Inflammatory macrophage (primary cell): ENCODE measurements at places on chromosomes 12 and 14.

DNA sequence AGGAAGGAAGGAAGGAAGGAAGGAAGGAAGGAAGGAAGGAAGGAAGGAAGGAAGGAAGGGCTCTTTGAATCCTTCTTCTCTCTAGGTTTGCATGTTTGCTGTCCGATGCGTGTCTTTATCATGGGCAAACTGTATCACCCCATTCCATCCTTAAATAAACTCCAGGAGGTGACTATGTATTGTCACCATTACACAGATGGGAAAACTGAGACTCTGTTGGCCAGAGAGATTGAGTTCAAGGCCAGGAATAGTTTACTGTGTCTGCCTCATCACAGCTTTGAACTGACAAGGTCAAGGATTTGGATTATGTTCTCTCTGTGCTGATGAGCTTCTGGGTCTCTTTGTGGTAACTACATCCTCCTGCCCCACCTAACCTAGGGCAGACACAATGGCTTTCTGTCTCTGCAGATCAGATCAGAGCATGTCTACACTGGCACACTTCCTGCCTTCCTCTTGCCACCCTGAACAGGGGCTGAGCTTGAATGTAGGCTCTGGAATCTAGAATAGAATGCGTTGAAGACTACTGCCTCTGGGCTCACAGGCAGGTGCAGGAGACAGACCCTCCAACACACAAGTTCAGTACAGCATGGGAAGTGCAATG lies 78.9 kb upstream of the MAP1LC3B2 start:
- no peak for DNase-seq

GRCh38 chr12:68036642-68037041 lies 47.4 kb downstream of the IFNG-AS1 start:
- no peak for DNase-seq

- no peak for DNase-seq
Observed at GRCh38 chr14:57987596-57988300, 121.9 kb upstream of the SLC35F4 start.

DNA sequence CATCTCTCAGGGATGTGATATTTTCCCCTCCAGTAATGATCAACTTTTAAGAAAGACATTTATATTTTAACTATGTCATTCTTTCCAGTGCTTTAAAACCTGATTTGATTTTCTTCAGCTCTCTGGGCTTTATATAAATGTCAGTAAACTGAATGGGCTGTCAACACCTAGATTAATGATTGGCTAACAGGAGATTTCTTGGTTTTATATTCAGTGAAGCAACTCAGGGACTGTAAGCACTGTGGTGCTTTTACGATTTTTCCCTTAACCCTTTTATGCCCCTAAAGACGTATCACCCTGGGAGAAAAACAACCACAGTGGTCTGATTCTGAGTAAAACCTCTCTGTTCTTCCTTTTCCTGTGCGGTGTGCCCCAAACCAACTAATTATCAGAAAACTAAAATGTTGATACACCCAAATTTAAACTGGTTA lies 38.0 kb downstream of the PTGER2 start:
- DNase-seq, result no peak

DNA sequence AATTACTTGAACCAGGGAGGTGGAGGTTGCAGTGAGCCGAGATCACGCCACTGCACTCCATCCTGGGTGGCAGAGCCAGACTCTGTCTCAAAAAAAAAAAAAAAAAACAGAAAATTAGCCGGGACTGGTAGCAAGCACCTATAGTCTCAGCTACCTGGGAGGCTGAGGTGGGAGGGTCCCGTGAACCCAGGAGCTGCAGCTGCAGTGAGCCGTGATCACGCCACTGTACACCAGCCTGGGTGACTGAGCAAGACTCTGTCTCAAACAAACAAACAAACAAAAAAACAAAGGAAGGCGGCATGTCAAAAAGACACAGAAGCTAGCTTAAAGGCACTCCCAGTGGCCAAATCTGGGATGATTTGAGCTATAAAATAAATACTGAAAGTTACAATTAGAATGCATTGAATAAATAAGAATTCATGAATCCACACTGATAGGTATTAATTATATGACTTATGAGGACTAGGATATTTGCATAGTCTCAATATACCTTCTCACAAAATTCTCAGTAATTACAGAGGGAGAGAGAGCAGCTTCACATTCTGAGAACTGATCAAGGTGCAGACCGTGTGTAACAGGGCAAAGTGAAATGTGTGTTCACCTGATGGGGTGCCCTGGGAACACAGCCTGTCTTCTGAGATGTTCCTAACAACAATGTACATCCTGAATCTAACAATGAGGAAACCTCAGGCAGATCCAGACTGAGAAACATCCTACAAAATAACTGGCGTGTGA lies 42.7 kb upstream of the GPR132 start:
- DNase-seq, result no peak

GRCh38 chr12:65602253-65602609 lies 222.1 kb upstream of the HMGA2 start:
- DNase-seq, result no peak

GRCh38 chr12:125167658-125168057 lies 102.4 kb downstream of the AACS start:
- no peak for DNase-seq

- peak; percentile 89 for DNase-seq
Observed at GRCh38 chr14:81176241-81176640, 44.5 kb downstream of the GTF2A1 start.

- no peak for DNase-seq
Observed at GRCh38 chr14:64727551-64728071, 23.4 kb downstream of the PLEKHG3 start.

- no peak for DNase-seq
Observed at GRCh38 chr14:65296402-65296801, 116.1 kb upstream of the FUT8 start.

GRCh38 chr14:94079891-94080620 lies 946 bp downstream of the DDX24 start:
- DNase-seq, result peak; percentile 30

DNA sequence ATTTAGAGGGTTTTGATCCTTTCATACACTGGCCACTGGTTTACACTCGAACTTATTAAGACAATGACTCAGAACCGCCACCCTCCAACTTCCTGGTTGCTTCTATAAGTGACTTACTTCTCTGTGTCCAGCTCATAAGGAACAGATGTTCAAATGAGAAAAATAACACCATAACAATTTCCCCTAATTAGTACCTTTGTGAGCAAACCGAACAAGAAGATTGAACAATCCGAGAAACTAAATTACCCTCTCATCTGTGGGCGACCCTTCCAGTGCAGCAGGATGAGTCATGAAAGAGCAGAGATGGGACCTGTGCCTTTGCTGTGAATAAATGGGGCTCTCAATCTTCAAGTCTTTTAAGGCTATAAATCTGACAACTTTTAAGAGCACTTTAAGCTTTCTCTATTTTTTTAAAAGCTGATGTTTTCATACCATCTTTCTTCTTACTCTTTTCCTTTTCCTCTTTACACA lies 146.8 kb upstream of the RASSF8 start:
- DNase-seq, result peak; percentile 42
